ENCODE measurements at places on chromosomes 5 and 9. TPM values are rescaled to one million over a fixed set of nuclear protein-coding genes. Genes with fewer than 3 reads are reported as not detected.

DNA sequence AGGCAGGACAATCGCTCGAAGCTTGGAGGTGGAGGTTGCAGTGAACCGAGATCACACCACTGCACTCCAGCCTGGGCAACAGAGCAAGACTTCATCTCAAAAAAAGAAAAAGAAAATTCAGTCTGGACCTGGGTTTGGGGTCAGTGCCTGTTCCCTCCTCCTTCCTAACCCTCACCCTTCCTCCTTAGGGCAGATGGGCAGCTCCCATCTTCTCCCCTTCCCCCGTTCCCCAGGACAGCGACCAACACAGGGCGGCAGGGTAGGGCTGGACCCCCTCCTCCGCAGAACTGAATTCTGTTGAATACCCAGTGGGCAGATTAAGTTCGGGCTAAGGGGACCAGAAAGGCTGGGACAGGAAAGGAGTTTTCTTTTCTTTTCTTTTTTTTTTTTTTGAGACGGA, 1.5 kb upstream of the RMND5B start:
- no peak for DNase-seq

GRCh38 chr5:58322453-58322852, 137.4 kb downstream of the PLK2 start:
- peak; percentile 62 for DNase-seq

- DNase-seq: no peak
Observed at GRCh38 chr5:128665747-128666355, 127.8 kb upstream of the FBN2 start.

DNA sequence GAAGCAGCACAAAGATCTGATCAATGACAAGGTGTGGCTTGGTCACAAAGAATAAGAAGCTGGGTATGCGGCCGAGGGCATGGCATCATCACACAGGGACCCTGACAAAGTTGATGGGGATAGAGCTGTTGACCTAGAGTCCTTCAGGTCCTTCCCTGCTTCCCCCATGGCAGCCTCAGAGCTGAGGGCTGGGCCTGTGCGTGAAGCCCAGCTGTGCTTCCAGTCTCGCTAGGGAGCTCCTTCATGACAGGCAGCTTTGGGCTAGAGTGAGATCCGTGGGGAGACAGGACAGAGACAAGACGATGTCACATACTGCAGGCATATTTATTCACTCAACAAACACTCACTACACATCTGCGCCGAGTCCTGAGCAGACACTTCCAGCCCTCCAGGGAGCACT, 56.4 kb upstream of the NEURL1B start:
- DNase-seq: no peak

DNA sequence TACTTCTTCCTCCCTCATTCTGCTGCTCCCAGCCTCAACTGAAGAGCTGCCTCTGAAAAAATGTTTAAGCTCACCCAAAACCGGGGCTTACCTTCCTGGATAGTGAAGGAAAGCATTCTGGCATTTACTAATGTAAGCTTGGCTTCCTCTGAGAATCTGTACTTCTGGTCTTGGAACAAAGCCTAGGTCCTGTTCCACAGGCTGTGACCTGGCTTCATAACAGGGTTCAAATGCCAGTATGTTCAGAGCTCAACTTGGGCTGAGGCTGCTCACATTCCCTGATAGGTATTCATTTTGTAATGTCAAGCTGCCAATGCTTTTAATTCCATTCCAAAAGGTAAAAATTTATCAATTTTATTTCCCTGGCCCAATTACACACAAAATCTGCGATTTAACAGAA, 411.7 kb upstream of the KCNN2 start:
- DNase-seq: no peak

DNA sequence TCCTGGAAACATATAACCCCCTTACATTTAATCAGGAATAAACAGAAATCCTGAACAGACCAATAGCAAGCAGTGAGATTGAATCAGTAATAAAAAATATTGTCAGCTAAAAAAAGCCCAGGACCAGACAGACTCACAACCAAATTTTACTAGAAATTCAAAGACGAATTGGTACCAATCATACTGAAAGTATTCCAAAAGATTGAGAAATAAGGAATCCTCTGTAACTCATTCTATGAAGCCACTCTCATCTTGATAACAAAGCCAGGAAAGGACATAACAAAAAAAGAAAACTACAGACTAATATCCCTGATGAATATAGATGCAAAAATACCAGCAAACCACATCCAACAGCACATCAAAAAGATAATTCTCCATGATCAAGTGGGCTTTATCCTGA, 714.0 kb downstream of the SEMA5A start:
- no peak for DNase-seq

GRCh38 chr5:157479166-157479565, 19.2 kb downstream of the NIPAL4 start:
- DNase-seq: no peak

DNA sequence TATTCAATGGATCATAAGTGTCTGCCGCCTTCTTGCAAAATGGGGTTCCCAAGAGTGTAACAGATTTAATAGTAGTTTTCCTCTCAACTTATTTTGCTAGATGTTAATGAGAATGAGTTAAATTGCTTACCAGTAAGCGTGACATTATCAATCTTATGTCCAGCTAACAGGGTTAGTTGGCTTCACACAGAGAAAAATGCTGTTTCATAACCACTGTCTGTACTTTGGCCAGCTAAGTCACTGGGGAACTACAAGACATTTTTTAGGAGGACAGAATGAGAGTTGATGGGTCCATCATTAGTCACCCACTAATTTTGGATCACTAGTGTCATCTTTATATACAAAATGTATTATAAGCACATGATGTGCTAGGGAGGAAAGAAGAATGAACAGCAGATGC, 1.4 kb downstream of the CDC37L1 start:
- peak; percentile 34 for DNase-seq

DNA sequence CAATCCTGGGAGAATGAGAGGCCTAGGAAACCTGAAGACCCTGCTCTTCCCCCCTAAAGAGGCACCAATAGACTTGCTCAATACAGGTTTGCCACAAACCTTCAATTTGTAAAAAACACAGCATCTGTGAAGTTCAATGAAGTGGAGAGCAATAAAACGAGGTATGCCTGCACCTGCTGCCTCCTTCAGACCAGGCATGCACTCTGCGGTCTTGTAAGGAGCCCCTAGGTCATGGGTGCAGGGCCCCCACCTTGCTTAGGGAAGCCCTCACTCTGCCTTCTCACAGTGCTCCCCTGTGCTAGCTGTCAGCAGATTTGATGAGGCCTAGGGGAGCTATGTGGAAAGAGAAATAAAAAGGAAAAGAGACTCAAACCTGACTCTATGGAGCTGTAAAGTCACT, 72.1 kb upstream of the GALNT10 start:
- DNase-seq: no peak

DNA sequence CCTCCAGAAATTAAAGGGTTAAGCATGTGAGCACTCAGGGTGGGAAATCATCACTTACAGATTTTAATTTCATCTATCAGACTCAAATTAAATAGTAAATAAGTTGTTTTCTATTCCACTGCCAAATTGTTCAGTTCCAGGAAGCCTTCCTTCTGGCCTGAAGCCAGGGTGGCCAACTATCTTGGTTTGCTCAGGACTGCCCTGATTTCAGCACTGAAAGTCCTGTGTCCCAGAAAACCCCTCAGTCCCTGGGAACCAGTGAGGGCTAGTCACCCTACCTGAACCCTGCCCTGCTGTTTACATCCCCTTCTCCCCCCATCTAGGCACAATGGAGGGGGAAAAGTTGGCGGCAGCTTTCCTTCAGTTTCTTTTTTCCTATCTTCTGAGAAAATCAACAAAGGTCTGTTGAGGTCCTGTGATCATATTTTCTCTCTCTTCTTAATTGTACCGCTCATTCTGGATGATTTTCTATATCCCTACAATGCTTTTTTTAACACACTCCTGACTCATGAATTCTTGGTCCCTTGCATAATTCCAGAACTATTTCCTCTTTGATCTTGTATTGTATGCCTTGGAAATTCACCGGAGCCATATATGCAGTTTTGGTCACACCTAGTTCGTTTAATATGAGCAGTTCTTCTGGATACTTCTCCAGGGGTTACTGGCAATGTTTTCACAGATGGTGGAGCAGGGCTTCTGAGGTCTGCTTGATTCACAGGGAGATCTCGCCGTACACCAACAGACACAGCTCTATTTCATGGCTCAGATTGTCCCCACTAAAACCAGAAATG, 103.8 kb downstream of the MAP1B start:
- no peak for DNase-seq

DNA sequence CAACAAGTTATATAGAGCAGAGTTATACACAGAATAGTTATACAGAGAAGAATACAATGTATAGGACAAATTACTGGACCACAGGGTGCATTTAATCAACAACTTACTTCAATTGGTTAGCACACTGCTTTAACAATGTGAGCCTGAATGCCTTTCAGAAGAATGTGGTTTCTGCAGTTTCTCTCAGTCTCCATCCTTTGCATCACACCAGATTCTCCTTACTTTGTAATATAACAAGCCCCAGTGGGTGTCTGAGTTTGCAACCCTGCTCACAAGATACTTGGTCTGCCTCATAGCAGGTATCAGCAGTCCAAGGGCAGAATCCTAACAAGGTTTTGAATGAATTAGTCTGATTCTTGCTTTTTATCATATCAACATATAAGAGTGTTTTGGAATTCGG, 114.6 kb downstream of the GABRB2 start:
- no peak for DNase-seq

GRCh38 chr9:94650949-94651348, 11.6 kb upstream of the FBP1 start:
- no peak for DNase-seq

- DNase-seq: no peak
Observed at GRCh38 chr9:131473198-131473885, 29.4 kb upstream of the POMT1 start.

GRCh38 chr9:28004900-28005299, 431.6 kb upstream of the C9orf72 start:
- no peak for DNase-seq

- no peak for DNase-seq
Observed at GRCh38 chr9:117354997-117355396, 59.9 kb downstream of the ASTN2 start.

DNA sequence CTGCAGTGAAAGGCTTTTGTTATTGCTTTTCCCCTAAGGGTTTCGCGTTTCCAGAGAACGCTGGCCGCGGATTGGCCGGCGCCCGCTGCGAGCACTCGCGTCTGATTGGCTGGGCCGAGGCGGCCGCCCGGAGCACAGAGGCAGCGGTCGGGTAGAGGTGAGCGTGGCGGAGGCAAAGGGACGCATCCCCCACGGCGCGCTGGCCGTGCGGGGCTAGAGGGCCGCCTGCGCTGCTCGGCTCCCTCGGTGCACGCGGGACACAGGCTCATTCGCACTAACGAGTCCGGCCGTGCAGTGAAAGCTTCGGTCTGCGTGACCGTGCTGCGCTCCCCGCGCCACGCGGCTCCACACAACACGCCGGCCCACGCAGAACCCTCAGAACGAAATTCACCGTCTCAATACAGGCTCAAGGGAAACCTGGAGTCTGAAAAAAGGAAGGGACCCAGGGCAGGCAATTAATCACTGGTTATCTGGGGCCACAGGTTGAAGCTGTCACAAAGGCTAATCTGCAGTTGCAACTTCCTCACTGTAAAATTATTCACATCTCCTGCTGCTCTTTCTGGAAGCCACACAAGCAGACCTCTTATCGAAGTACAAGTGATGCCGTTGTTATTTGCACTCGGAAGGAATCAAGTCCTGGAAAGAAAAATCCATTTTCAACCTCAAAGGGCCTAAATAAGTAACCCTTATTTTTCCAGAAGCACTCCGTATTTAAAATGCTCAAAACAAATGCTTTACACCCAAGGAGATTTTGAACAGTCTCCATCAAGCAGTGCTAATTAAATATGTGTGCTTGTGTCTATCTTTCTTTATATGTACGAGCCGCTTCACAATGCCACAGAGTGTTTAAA, 94.6 kb downstream of the ZNF608 start:
- peak; percentile 88 for DNase-seq

GRCh38 chr5:10248378-10249260, 1.1 kb downstream of the ATPSCKMT start:
- no peak for DNase-seq

DNA sequence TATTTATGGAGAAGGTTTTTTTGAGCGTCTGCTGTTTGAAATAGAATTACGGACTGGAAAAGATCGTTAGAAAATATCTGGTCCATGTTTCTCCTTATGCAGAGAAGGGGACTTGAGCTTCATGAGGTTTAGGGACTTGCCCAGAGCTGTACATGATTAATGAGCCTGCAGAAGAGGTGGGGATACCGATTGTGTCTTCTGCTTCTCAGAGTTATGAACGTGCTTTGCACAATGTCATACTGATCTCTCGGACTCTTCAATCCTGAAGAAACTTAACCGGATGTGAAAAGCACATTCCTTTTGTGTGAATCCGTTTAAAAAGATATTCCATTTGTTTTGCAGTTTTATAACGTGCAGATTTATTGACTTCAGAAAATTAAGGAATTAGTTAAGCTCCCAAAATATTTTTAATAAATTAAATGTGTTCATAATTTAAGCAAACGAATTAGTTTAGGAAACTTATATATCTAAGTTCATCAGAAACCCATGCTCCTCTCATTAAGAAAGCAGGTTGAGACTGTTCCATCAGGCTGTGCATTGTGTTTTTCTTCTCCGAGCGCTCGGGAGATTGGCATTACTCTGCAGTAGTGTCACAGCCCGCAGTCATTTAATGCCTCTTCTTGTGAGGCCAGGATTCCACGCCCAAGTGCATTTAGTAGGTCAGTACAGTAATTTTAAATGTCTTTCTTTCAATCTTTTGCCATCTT, 40.8 kb upstream of the MEF2C start:
- no peak for DNase-seq

EDIL3 gene
- 7.7 TPM for total RNA-seq

SLC6A18 gene
- not detected for total RNA-seq

MELK gene
- 17.4 TPM for total RNA-seq

CNTNAP3B gene
- total RNA-seq: 0.88 TPM
